CD4-positive, alpha-beta T cell treated with Interleukin-15 for 1 hour (primary cell): ENCODE measurements at places on chromosomes 4 and X.
A peak's percentile ranks its signal among the peaks of the same experiment; 100 is the strongest.

GRCh38 chr4:2745981-2746806 lies 9.9 kb downstream of the TNIP2 start:
- peak; percentile 90 for DNase-seq

DNA sequence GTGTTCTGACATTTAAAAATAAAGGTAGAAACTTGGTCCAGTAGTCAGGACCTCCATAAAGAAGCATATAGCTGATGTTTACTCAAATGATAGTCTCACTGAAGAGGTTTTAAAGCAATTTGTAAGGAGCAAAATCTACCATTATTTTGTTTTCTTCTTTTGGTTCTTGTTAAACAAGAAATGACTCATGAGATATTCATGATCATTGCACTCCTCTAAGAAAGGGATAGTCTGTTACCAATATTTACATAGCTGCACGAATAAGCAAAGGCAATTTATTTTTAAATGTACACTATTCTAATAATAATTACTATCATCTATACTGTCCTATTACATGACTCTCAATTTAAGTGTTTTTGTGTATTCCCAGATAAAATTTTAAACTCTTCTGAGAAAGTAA lies 397.9 kb downstream of the FAM47B start:
- DNase-seq, result no peak

GRCh38 chr4:2942532-2943363 lies 20.5 kb downstream of the NOP14 start:
- DNase-seq, result no peak

GRCh38 chr4:174210354-174210753 lies 73.1 kb downstream of the FBXO8 start:
- no peak for DNase-seq

DNA sequence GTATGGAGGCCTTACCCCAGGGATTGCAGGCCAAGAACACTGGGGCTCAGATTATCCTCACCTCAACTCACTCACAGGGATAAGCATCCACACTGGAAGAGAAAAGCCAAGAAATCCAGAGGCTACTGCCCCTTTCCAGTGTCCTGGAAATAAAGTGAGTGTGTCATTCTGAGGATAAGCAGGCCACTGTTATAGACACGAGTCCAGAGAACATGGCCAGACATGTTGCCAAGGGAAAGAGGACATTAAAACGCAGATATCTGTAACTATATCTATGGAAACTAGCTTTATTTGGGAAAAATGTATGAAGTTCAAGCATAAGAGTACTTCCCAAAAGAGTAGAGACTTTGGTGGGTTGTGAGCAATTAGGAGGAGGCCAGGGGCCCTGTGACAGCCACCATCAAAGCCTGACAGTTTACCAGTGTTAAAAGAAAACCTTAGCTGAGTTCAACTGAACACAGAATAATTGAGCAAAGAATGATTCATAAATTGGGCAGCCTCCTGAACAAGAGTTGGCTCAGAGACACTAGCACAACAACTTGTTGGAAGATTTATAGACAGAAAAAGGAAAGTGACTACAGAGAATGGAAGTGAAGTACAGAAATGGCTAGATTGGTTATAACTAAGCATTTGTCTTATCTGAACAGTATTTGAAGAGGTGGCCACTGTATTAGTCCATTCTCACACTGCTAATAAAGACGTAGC lies 1222.2 kb downstream of the STIM2 start:
- no peak for DNase-seq
